ENCODE measurements at places on chromosomes 2 and 18.

DNA sequence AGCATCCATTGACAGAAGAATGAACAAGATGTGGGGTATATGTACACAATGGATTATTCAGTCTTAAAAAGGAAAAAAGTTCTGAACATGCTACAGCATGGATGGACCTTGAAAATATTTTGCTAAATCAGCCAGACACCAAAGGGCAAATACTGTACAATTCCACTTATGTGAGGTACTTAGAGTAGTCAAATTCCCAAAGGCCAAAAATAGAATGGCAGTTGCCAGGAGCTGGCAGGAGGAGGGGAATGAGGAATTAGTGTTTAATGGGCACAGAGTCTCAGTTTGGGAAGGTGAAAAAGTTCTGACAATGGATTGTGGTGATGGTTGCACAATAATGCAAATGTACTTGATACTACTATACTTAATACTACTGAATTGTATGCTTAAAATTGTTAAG, 193.2 kb downstream of the MBD2 start:
- no peak for DNase-seq

DNA sequence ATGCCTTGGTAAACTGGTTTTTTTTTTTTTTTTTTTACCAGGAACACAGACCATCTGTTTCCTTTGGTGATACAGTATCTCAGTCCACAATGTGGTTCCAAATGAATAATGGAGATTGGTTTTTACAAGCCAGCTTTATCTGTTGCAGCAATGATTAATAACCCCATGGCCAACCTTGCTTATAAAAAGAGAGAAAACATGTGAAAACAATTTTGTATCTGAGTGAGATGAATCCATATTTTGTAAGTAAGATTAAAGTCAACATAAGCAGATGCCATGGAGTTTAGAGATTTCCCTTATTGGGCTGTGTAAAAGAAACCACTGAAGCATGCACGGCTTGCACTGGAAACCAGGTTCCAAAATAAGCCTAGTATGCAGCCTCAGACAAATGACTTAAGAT, 108.6 kb upstream of the CNTNAP5 start:
- DNase-seq = no peak

GRCh38 chr18:57754577-57755338, 48.4 kb downstream of the ATP8B1 start:
- DNase-seq = peak; percentile 49

GRCh38 chr2:165428926-165429325, 40.6 kb upstream of the CSRNP3 start:
- DNase-seq = no peak

- DNase-seq = no peak
These were observed 73.6 kb downstream of the NPAS2 start for GRCh38 chr2:100893392-100894104.

GRCh38 chr2:135022952-135023880, 24.0 kb downstream of the MAP3K19 start:
- no peak for DNase-seq

- no peak for DNase-seq
These were observed 72.7 kb upstream of the ZCCHC2 start for GRCh38 chr18:62450175-62450545.

DNA sequence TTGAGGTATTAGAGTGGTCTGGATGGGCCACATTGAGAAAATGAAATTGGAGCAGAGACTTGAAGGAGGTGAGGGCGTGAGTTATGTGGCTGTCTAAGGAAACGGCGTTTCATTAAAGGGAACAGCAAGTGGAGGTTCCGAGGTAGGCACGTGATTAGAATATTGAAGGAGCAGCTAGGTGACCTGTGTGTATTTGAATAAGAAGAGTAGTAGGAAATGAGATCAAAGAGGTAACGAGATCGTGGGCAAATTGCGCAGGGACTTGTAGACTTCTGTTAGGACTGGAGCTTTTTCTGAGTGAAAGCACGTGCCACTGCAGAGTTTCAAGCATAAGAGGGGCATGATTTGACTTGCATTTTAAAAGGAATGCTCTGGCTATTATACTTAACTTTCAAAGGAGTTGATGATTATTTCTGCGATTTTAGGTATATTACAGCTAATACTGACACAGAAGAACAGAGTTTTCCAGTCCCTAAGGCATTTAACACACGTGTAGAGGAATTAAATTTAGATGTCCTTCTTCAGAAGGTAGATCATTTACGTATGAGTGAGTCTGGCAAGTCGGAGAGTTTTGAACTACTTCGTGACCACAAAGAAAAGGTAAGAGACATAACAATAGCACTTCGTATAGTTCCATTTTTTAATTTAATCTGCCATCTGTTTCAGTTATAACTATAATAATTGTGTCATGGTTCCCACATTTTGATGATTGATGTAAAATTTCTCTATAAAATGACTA, 48.7 kb downstream of the RMDN2 start:
- DNase-seq = no peak

GRCh38 chr18:47873625-47874024, 56.8 kb downstream of the SMAD2 start:
- no peak for DNase-seq

DNA sequence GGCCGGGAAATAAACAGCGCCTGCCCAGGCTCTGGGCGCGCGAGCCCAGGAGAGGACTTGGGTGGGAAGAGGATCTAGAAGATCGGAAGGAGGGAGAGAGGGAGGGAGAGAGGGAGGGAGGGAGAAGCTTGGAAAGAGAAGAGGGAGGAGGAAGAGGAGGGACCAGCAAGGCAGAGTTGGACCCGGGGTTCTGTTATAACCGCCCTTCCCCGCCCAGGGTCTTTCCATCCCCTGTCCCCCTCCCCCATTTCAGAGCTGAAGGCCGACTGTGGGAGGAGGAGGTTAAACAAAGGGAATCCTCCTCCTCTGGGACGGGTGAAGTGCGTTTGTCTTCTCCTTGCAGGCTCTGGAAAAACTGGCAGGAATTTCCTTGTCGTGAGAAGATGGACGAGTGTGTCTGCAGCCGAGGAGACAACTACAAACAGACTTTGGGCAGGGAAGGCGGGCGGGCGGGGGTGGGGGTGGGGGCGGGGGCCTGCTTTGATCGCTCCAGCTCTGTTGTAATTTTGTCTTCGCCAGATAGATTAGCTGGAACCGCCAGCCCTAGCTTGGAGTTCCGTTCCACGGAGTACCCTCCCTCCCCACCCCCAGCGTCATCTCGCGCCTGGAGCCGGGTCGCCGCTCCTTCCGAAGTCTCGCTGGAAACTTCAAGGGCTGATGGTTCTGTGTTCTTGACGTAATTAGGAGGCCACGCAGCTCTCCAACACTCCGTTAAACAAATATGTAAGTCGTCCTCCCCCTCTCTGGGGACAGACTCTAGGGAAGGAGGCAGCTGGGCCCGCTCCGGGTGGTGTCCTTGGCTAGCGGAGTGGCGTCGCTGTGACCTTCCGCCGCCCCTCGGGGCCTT, 6.4 kb upstream of the SP9 start:
- DNase-seq = no peak

DNA sequence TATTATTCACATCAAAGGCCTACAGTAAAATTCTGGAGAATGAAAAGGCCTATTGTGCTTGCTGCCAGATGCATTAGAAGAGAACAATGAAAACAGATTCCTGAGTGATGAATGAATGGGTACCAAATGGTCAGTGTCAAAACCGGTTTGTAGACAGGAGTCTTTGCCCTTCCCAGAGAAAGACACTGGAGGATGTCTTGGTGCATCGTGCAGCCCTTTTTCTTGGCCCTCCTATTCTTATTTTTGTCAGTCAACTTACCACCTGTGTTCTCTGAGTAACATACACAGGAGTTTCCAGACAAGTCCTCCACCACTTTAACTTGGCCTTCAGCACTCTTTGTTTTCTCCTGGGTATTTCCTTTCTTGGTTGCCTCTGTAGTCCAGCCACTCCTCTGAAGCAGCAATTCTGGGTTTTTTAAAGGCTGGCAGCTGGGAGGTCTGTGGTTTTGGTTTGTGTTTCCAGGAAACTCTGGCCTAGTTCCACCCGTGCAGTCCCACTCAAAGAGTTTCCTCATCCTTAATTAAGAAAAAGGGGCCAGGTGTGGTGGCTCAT, 29.4 kb downstream of the PSTPIP2 start:
- DNase-seq = no peak

DNA sequence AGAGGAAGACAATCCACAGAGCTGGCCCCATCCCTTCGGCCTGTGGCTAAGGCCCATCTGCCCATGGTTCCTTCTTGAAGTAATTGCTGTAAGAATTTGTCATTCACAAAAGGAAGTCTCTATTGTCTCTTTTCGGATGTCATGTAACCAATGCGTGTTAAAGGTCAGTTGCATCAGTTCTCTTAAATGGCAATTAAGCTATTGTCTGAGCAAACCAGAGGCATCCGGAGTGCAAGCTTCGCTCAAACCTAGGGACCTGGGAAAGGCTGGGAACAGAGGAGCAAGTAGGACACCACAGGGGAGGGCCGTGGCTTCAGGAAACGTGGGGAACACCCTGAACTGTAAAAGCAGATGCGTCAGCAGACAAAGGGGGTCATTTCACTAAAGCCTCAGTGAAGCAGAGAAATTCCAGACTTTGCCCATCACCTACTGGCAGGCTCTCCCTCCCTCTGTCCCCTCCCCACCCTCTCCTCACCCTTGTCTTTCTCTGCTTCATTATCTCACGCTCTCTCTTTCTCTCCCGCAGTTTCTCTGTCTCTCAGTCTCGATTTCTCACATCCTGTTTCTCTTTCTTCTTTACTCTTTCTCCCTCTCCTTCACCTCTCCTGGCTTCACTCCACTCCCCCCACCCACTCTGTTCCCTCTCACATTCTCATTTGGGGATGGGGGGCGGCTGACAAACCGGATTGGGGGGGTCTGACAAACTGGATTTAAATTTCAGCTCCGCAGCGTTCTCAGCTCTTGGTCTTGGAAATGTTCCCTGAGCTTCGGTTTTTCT, 204.6 kb upstream of the TNP1 start:
- no peak for DNase-seq

GRCh38 chr2:120396013-120396860, 50.3 kb downstream of the INHBB start:
- DNase-seq = no peak

GRCh38 chr18:75471850-75472249, 44.3 kb upstream of the SMIM21 start:
- DNase-seq = no peak

DNA sequence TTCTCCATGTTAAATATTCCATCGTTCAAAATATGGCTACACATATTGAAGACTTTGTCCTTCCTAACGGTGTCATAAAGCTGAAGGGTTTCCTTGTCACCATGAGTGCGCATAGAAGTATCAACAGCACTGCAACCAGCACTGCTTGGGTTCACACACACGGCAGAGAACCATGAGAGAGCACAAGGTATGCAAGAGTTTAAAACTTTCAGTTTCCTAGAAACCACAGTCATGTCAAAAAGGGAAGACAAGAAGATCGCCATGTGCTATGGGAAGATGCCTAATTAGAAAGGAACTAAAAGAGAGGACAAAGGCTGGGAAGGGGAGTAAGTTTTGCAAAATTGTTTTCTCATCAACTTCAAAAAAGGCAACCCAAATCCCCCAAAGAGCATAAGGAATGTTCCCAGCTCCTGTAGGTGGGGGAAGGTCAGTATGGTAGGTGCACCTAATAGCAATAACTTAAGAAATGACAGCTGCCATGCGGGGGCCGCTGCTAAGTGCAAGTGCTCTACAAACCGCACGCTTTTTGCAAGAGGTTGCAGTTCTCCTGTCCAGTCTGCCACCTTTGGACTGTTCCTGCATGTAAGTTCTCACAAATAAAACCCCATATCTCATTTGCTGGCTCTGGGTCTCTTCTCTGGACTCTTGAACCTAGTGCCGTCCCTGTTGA, 136.8 kb downstream of the TMEM163 start:
- DNase-seq = peak; percentile 36
